Lung (tissue), 17 donors: ENCODE measurements at places on chromosomes 1 and 21.

DNA sequence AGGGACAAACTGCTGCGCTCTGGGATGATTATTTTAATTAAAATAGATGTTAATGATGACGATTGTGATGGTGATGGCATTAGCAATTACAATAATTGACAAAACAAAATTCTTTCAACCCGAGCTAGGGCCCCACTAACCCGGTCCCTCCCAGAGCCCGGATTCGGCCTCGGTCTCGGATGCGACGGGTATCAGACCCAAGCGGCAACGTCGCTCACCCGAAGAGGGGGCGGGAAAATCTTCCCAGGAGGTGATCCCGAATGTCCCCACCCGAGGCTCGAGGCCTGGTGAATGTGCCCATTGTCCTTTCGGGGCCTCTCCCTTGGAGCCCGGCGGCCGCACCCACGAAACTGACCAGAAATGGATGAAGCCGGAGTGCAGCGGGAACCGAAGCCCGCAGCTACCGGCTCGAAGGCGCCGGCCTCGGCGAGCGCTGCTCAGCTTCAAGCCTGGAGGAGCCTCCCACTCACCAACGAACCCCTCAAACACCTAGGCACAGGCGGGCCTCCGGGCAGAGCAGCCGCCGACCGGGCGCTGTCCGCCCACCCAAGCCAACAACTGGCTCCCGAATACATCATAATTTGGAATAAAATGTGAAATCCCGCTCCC is 1.2 kb downstream of the TAL1 start:
- peak; percentile 40 for DNase-seq

DNA sequence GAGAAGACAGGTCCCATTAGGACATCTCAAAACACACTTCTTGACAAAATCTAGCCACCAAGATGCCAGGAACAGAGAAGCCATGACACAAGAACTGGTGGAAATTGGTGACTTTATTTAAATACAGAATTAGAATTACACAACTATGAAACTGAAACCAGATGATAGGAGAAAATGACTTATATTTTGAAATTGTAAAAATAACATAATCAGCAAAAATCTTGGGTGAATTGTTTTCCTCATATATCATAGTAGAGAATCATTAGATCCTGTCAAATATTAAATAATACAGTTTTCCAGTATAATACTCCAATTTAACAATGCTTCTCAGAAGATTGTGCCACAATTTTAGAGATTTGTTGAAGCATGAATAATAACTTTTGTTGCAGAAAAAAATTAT is 81.5 kb upstream of the MROH9 start:
- no peak for DNase-seq

DNA sequence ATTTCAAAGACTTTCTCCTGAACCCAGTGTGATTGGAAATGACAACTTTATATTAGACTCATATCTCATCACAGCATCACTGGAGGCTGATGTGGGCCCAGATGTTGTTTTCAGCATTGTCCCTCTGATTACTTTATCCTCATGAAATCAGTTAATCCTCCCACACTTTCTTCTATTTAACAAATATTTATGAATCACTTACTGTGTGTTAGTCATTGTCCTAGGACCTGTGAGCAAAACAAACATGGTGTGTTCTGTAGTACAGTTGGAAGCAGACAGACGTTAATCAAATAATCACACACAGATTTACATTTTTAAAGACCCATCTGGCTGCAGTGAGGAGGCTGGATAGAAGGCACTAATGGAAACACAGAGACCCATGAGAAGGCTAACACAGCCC is 383.7 kb downstream of the PRDM2 start:
- DNase-seq: no peak

- no peak for DNase-seq
Measured at GRCh38 chr1:211609120-211610024, 30.4 kb upstream of the SLC30A1 start.

- no peak for DNase-seq
Measured at GRCh38 chr1:205578780-205579571, 52.8 kb downstream of the ELK4 start.

- DNase-seq: peak; percentile 37
Measured at GRCh38 chr1:199706826-199707606, 320.5 kb upstream of the NR5A2 start.

DNA sequence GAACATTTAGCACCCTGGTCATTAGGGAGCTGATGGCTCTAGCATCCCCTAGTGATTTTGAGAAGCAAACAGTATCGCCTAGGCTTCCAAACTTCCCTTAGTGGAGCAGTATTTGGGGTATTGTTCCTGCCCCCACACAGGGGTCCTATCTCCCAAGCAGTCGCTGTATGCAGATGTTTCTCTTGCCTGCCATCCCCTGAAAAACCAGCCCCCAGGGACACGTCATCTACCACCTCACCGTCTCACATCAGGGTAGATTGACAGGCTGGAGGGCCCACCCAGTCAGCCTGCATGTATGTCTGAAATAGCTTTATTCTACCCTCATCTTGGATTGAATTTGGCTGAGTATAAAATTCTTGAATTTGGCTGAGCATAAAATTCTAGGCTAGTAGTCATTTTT is 33.9 kb downstream of the TENT5C start:
- DNase-seq: no peak

DNA sequence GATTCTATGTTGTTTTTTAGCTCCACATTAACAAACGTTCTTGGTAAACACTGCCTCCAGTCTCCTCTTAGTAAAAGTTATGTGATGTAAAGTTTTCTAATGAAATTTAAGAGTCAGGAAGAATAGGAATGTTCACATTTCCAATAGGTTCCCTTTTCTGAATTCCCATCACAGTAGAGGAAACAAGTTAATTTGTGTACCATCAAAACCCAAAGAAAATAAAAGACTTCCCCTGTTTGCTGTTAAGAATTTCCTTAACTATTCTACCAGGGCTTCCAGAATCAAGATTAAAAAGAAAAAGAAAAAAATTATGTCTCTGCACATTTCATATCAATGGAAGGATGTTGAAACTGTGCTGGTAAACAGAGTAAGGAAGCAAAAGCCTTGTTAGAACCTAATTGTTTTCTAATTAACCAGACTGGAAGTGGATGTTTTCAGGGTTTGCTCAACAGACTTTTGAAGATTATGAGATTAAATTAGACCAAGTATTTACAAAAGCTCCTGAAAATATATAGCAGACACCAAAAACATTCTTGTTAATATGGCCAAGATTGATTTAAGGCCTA is 43.4 kb upstream of the PALMD start:
- DNase-seq: no peak

DNA sequence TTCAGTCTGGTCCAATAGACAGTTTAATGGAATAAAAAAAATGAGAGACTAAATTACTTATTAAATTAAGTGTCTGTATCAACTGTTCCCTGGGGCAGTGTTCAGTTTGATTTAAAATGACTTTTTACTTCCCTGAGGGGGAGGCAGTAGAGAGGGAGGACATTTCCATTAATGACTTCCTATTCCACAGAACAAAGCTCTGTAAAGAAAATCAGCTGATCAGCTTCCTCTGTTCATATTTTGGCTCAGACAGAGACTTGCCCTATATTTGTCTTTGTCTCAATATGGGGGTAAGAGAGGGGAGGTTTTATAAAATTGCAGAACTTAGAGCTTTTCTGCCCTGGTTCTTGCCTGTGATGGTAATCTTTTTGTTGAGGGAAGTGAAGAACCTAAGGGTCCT is 8.4 kb downstream of the CFAP126 start:
- DNase-seq: peak; percentile 27

- no peak for DNase-seq
Measured at GRCh38 chr1:18511149-18511873, 30.6 kb downstream of the KLHDC7A start.

DNA sequence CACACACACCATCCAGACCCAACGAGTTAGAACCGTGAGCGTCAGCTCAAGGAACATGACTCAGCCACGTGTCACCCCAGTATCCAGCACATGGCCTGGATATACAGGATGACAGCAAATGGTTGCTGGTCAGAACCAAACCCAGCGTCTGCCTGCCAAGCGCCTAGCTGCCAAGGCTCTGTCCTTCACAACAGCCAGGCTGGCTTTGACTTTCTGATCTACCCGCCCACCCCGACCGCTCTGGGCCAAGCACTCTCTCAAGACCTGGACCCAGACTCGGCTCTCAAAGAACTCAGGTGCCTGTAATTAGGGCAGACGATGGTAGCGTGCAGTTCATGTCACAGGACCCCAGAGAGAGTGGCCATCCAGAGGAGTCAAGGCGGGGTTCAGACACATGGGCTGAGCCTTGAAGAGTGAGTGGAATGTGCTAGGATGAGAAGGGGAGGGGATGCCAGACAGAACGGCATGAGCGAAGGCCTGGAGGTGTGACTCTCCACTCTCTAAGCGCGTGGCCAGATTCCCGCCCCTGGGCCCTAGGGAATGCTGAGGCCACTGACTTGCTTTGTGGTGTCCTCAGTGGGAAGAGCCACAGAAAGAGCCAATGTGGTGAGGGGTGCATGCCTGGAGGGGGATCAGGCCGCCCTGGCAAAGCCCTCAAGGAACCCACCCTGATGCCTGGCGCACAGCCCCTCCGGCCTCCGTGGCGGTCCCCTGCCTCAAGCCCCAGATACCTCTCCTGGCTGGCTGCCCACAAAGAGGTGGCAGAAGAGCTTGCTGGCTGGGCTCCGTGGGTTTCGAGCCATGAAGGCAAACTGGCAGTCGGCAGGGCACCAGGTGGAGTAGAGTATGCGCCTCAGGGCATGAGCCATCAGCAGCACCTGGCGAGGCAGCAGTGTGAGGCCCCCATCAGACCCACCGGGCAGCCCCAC is 7.0 kb downstream of the SH2D5 start:
- DNase-seq: no peak

GRCh38 chr1:46394108-46394871 is at the start of gene FAAH:
Gene FAAH, plus strand, starts transcription at chr1:46394317. Its CDS starts 32 bp downstream, at chr1:46394349.
- peak; percentile 57 for DNase-seq

- no peak for DNase-seq
Measured at GRCh38 chr1:26346274-26347033, 7.5 kb downstream of the CRYBG2 start.

- no peak for DNase-seq
Measured at GRCh38 chr1:46302641-46303037, 777 bp downstream of the LRRC41 start.

GRCh38 chr1:234665975-234666605 is 56.1 kb upstream of the IRF2BP2 start:
- DNase-seq: no peak

DNA sequence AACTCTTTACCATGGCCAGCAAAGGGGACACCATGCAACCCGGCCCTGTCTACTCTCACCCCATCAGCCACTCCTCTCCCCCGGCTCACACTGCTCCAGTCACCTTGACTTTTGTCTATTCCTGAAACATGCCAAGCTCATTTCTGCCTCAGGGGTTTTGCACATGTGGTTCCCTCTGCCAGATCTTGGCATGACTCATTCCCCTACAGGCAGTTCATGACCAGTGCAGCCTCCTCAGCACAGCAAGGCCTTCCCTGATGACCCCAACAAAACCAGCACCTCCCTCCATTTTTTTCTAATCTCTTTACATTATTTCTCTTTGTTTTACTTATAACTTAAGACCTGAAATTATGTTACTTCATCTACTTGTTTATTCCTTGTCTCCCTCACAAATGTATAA is 58.6 kb upstream of the GJB5 start:
- no peak for DNase-seq

GRCh38 chr1:80540596-80540995 is 1260.1 kb upstream of the ADGRL2 start:
- DNase-seq: no peak

- no peak for DNase-seq
Measured at GRCh38 chr1:248862695-248862997, 3.8 kb upstream of the ZNF692 start.

GRCh38 chr1:67853704-67854103 is 20.4 kb upstream of the GNG12 start:
- peak; percentile 53 for DNase-seq

- no peak for DNase-seq
Measured at GRCh38 chr1:226706684-226707083, 32.4 kb downstream of the ITPKB start.

DNA sequence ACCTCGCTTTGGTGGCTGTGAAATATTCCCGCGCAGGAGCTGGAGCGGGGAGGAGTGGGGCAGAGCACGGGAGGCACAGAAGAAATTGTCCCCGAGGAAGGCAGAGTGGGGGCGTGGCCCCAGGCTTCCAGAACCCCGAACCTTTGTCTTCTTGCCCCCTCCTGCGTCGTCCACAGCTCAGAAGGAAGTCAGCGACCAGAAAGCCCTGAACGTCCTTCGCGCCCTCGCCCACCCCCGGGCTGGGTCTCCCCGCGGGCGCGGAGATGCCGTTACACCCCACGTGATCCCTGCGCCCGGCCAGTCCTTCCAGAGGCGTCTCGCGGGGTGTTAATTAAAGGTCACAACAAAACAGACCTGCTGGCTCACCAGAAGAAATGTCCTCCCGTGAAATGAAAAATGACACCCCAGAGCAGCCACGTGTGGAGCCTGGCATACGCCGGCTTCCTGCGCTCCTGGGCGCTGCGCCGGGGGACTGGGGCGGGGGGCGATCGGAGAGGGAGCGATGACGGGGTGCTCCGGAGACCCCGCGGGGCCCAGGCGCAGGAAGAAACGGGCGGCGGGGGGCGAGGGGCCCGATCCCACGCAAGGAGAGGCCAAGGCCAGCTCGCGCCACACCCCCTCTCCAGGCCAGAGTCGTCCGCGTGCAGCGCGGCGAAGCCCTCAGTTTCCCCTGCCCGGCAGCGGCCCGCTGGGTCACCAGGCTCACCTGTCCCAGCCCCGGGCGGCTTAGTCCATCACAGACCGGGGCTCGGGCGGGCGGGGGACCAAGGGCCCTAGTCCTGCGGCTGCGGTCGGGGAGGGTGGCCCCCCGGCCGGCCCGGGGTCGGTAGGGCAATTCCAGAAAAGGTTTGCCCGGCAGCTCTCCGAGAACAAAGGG is 995 bp upstream of the KIF26B start:
- peak; percentile 48 for DNase-seq

DNA sequence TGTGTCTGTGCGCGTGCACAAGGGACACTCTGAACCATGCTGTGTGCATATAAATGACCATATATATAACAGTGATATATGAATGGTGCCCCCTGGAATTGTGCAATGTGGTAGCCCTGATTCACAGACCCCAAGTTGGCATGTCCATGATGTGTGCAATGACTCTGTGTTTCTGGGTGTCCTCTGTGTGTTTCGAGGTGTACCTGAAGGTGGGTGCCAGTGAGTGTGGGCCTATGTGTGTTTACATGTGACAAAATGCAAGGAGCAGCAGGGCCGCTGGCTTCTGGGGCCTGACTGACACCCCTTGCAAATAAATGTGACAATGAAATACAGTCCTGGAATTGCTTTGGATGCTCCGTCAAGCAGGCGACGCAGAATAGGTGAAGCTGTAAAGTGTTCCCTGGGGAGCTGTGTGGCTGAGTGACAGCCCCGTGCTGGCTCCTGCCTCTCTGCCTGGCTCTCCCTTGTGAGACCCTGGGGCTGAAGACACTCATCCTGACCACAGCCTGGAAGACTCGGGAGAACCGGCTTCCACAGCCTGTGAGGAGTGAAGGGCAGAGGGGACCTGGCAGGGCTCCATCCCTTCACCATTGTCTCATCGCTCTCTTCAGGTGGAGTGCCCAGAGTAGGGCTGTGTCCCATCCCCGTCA is 38.2 kb upstream of the CSF3R start:
- no peak for DNase-seq

- DNase-seq: no peak
Measured at GRCh38 chr1:95257758-95258157, 23.7 kb downstream of the RWDD3 start.

- DNase-seq: no peak
Measured at GRCh38 chr1:36691374-36691773, 208.7 kb upstream of the CSF3R start.

- peak; percentile 68 for DNase-seq
Measured at GRCh38 chr1:201090541-201090940, 21.7 kb downstream of the CACNA1S start.

GRCh38 chr1:22826604-22827580 is 116.3 kb downstream of the EPHB2 start:
- peak; percentile 68 for DNase-seq
